ENCODE measurements at places on chromosomes 16 and 17. TPM values are rescaled to one million over a fixed set of nuclear protein-coding genes. Genes with fewer than 3 reads are reported as not detected.

Gene TBC1D26
- 0.33 TPM for total RNA-seq

DNA sequence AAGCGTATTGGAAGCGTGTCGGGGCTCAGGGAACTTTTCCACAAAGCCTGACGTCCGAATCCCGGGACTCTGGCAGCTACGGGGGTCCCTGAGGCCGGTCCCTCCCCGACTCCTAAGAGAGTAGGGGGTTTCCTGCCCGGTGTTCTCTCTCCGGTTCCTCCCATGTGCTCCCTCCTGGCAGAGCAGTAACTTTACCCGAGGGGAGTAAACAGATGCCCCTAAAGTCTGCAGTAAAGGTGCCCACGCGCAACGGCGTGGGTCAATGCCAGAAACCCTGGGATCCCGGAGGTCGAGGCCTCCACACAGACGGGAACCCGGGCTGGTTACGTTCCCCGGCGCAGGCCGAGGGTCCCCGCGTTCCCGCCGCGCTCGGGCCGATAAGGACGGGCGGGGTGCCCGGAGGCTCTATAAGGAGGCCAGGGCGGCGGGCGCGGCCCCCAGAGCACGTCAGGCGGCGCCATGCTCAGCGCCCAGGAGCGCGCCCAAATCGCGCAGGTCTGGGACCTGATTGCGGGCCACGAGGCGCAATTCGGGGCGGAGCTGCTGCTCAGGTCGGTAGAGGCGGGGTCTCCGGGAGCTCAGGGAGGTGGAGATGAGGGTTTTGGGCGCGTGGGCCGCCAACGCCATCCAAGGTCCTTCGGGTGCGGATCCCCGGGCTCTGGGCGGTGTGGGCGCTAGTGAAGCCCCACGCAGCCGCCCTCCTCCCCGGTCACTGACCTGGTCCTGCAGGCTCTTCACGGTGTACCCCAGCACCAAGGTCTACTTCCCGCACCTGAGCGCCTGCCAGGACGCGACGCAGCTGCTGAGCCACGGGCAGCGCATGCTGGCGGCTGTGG lies at the start of gene HBM:
TSS of gene HBM (plus strand) at position 440 of the 836 bp plus-strand sequence. CDS start at position 460, 20 bp downstream.
- DNase-seq: no peak

Gene CACNG1
- total RNA-seq: not detected

DNA sequence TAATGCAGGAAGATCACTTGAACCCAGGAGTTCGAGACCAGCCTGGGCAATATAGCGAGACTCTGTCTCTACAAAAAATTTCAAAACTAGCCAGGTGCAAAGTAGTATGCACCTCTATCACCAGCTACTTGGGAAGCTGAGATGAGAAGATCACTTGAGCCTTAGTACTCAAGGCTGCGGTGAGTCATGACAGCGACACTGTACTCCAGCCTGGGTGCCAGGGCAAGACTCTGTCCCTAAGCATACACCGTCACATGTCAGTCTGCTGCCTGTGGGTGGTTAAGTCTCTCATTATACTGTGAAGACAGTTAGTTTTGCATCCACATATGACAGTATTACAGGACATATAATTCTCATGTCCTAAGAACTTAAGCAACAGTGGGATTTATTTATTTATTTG lies 21.8 kb downstream of the NMRAL1 start:
- no peak for DNase-seq

DNA sequence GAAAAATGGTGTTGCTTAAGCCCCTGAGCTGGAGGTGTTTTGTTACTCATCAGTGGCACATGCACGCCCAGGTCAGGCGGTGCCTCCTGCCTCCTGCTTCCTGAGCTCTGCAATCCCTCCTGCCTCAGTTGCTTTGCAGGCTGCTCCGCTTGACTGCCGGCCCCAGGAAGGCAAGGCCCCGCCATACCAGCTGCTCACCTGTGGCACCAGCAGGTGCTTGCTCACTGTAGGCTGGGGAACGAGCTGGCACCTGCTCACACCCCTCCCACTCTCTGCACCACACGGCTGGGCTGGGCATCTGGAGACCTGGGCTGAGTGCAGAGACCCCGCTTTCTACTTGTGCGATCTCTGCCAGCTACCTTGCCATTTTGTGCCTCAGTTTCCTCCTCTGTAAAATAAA lies 200.2 kb downstream of the RBFOX3 start:
- DNase-seq: no peak

DNA sequence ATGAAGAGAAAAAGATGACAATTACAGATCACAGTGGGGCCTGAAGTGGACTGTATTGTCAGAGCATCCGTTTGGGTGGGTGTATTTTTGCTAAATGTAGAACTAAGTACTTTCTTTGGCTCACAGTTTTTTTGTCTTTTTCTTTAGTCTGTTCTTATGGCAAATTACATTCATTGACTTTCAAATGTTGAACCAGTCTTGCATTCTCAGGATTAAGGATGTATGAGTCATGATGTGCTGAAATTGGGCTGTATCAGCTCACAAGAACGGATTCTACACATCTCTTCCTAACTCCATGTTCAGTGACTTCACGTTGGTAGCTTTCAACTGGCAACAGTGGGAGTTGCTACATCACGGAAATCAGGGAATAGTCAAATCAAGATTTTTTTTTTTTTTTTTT lies 66.5 kb downstream of the TEX2 start:
- DNase-seq: no peak

GRCh38 chr17:16969931-16970906 lies 1.7 kb downstream of the TNFRSF13B start:
- DNase-seq: no peak

GRCh38 chr16:9837481-9837880 lies 344.7 kb downstream of the GRIN2A start:
- DNase-seq: no peak

DNA sequence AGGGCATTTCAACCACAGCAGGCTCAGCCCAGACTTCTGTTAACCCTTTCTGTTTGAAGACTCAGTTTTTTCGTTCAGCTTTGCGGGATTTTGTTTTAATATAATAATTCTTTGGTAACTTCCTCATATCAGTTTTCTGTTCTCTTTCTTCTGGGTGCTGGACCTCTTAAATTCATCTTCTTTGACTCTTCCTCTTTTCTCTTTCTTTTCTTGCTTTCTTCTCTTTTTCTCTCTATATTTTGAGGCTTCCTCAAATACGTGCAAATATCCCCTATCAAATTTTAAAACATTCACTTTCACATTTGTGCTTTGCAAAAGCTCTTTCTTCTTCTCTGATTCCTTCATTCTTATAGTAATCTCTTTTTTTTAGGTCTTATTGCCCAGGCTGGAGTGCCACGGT lies 136.3 kb downstream of the HS3ST3B1 start:
- DNase-seq: no peak

GRCh38 chr17:62708587-62708986 lies 81.1 kb downstream of the MRC2 start:
- no peak for DNase-seq

- no peak for DNase-seq
Measured at GRCh38 chr16:61295311-61295710, 740.9 kb downstream of the CDH8 start.

DNA sequence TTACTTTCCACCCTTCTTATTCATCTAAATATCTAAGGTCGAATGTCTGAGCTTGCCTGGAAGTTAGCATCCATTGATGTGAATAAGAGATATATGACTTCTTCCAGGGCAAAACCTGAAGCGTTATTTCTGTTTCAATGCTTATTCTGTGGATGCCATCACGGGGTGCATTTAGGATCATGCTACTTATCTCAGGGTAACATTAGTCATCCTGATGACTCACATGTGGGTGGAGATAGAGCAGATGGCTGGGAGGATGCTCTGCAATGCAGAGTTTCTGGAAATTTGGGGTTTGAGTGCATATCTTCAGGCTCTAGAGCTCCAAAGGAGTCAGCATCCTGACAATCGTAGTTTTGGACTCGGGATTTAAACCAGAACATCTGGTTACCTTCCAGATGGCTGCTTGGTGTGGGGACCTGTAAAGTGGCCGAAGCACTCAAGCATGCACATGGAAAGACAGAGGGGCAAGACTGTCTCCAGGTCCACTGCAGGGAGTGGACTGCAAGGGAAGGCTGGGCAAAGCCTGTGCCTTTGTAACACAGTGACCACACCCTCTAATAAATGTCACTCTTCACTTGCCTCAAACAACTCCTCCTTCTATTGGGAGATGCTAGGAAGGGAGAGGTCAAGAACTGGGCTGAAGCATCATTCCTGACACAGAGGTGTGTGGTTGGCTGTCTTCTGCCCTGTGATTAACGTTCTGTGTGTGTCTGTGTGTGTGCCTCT lies 175.2 kb upstream of the SALL1 start:
- DNase-seq: no peak

Gene TTLL6
- total RNA-seq: under 0.01 TPM

- no peak for DNase-seq
Measured at GRCh38 chr16:27665881-27666280, 115.9 kb downstream of the KATNIP start.

Gene CCL7
- total RNA-seq: not detected

DNA sequence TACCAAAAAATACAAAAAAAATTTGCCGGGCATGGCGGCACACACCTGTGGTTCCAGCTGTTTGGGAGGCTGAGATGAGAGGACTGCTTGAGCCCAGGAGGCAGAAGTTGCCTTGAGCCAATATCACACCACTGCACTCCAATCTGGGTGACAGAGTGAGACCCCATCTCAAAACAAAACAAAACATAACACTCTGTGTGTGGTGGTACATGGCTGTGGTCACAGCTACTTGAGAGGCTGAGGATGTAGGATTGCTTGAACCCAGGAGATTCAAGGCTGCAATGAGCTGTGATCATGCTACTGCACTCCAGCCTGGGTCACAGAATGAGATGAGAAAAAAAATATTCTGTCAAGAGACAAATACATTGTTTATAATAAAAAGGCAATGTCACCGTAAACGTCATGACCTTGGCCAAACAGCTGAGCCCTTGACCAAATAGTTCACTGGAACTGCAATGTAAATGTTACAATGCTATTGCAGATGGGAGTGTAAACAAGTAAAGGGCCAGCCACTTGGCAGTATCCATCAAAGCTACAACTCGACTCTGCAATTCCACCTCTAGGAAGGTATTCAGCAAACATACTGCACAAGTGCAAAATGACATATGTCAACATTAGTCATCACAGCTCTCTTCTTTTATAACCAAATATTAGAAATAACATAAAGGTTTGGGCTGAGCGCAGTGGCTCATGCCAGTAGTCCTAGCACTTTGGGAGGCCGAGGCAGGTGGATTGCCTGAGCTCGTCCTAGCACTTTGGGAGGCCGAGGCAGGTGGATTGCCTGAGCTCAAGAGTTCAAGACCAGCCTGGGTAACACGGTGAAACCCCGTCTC lies 16.9 kb downstream of the EARS2 start:
- no peak for DNase-seq

DNA sequence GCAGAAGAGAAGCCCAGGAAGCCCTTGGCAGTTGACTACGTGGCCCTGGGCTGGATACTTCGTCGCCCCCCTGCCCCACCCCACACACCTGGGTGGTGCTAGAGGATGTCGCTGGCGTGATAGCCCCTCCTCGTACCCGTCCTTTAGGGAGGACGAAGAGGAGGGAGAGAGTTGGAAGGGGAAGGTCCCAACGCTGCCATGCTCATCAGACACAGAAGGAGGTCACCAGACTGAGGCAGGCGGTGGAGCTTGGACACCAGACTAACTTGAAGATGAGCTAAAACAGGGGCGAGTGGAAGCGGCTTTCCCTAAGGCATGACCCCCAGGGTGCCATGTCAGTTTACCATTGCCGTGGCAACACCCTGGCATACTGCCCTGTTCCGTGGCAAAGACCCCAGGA lies 11.0 kb downstream of the AIPL1 start:
- DNase-seq: no peak

GRCh38 chr16:23650674-23651416 lies 9.6 kb downstream of the DCTN5 start:
- no peak for DNase-seq

Gene RILP
- total RNA-seq: 42.7 TPM

GRCh38 chr17:52383493-52384100 lies 225.1 kb upstream of the CA10 start:
- DNase-seq: no peak

DNA sequence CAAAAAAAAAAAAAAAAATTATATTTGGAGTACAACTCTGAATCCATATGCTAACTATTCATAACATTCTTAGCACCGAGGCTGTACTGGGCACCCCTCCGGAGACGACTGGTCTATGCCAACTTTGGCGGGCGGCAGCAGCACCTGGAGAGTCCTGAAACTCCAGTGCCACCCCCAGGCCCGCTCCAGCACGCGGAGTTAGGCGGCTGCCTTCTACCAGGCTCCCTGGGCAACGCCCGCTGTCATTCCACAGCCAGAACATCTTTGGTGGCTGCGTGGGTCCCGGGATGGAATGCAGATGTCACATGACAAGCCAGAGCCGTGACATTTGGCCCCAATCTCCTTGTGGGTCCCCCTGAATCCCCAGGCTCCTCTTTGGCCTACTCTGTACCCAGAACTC lies 6.2 kb downstream of the TIMP2 start:
- DNase-seq: no peak

GRCh38 chr17:10349403-10349802 lies 23.4 kb downstream of the MYH13 start:
- DNase-seq: no peak

DNA sequence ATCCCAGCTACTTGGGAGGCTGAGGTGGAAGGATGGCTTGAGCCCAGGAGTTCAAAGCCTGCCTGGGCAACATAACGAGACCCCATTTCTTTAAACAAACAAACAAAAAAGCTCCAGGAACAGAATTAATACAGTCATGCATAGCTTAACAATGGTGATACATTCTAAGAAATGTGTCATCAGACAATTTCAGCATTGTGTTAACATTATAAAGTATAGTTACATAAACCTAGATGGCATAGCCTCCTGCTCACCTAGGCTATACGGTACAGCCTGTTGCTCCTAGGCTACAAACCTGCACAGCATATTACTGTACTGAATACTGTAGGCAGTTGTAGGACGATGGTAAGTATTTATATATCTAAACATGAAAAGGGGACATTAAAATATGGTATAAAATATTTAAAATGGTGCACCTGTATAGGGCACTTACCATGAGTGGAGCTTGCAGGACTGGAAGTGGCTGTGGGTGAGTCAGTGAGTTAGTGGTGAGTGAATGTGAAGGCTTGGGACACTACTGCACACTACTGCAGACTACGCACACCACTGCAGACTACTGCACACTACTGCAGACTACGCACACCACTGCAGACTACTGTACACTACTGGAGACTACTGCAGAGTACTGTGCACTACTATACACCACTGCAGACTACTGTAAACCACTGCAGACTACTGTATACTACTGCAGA lies 74.6 kb downstream of the TMC6 start:
- no peak for DNase-seq

Gene COTL1
- 44.6 TPM for total RNA-seq

DNA sequence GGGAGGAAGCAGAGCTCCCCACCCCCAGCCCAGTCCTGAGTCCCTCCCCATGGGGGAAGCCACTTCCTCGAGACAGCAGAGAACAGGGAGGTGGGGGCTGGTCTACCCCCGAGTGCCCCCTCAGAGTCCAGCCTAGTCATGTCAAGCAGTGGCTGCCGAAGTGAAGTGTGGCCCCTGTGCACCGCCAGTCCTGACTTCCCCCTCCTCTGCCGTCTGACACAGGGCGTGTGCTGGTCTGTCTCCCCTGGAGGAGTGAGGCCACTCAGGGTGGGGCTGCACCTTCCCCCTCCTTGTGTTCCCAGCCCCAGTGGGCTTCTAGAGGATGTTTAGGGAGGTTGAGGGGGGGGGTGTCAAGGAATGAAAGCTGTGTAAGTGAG lies 46.9 kb downstream of the MRC2 start:
- no peak for DNase-seq
